ENCODE measurements at places on chromosomes 3 and 15. TPM values are rescaled to one million over a fixed set of nuclear protein-coding genes. Genes with fewer than 3 reads are reported as not detected.

- DNase-seq = no peak
Observed at GRCh38 chr15:76930831-76931396, 635 bp upstream of the RCN2 start.

DNA sequence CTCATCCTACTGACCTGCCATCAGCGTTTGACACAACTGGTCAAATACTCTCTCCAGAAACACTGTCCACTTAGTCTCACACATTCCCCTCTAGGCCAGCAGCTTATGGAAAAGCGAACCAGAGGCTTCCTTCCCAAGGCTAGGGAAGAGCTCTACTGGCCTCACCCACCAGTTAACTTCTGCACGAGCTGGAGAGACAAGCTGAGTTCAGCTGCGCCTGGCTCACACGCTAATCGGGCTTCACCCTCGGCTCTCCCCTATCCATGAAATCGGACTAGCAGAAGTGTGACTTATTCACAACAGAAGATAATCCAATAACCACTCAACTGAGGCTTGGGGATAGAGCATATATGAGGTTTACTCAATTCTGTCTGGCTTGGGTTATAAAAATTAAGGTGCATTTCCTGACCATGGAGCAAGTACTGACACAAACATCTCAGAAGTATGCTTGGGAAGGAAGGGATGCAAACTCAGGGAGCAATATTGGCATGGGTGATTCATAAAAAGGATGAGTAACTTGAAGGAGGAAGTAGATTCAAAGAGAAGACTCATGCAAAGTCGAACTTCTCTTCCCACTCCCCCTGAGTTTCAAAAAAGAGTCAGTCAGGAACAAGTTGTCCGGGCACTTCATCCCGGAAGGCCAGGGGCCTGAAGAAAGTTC, 73.1 kb downstream of the XXYLT1 start:
- peak; percentile 90 for DNase-seq

DNA sequence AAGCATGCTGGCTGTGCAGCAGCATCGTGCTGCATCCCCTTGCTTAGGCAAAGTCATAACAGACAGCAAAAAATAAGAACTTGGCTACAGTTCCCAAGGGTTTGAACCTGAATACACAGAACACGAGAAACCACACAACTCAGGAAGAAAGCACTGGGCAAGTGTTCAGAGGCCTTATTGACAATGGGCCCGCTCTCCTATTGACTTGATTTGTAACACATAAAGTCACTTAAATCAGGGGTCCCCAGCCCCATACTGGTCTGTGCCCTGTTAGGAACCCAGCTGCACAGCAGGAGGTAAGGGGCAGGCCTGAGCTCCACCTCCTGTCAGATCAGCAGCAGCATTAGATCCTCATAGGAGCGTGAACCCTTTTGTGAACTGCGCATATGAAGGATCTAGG, 145.1 kb downstream of the LSAMP start:
- DNase-seq = no peak

- DNase-seq = no peak
Observed at GRCh38 chr3:31911643-31912042, 69.4 kb downstream of the OSBPL10 start.

DNA sequence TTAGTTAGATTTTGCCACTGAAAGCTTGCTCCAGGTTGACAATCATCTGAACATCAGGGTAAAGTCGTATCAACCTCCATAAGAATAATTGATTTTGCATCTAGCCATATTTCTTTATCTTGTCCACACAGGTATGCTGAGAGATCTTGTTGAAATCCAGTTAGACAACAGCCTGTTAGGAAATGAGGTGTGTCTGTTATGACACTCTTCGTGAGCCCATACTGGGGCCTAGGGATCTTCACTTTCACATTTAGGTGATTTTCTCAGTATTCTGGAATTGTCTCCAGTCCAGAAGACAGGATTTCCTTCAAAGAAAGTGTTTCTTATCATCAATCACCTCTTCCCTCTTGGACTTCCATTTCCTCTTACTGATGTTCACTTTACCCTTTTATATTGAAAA, 18.1 kb downstream of the DNAJB11 start:
- peak; percentile 78 for DNase-seq

Gene EPHA3
- 0.33 TPM for total RNA-seq

Gene CTXN2
- total RNA-seq = not detected

Gene PARP15
- not detected for total RNA-seq

Data from PC-3 (cell line).